ENCODE measurements at places on chromosomes 2 and 18.

DNA sequence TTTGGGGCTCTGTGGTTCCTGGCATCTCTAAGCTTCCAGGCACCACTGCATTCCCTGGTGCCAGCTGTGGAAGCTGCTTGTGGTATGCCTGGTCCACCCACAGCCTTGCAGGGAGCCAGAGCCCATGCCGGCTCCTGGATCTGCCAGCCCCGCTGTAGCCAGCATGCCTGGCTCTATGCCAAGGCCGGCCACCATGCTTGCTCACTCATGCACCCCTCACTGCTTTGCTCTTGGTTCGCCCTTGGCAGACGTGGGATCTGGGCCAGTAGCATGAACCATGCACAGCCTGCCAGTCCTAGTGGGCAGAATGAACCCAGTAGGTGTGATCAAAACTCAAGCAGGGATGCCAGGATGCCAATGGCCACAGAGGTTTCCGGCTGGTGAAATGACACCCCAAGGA lies 634.2 kb upstream of the TMEFF2 start:
- DNase-seq = no peak

- DNase-seq = no peak
Observed at GRCh38 chr2:46344706-46345105, 47.5 kb downstream of the EPAS1 start.

- no peak for DNase-seq
Observed at GRCh38 chr18:36185901-36186460, 1.3 kb upstream of the MOCOS start.

- DNase-seq = no peak
Observed at GRCh38 chr18:26628017-26628416, 79.7 kb upstream of the KCTD1 start.

- DNase-seq = no peak
Observed at GRCh38 chr2:217120429-217120828, 260.6 kb upstream of the TNP1 start.

DNA sequence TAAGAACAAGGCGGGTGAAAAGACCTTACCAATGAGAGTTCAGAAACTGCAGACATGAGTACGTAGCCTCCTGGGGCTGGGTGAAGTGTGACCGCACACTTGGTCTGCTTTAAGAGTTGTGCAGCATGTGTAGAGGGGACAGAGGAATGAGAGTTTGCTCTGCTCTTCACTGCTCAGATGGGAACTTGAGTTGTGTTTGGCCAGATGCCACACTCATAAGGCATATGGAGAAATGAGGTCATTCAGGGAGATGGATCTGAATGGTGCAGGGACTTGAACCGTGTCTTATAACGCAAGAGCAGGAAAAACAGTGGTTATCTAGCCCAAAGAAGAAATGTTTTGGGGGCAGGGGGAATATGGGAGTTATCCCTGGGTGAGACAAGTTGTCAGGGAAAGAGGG lies 273.8 kb upstream of the LYPD1 start:
- DNase-seq = no peak

GRCh38 chr2:160043265-160043664 lies 19.1 kb downstream of the PLA2R1 start:
- DNase-seq = no peak

DNA sequence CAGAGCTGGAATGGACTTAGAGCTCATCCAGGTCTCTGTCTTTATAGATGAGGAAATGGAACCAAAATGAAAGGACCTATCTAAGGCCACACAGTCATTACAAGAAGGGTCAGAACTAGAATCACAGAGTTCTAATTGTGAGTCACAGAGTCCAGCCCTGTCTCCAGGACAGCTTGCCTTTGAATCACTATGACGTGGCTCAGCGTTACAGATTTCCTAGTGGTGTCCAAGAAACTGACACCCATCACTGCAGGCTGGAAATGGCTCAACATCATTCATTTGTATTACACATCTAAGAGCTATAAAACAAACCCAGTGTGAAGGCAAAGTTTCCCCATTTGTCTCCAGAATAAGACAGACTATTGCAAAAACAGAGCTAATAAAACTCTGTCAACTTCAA lies 164.3 kb upstream of the SIX2 start:
- no peak for DNase-seq

DNA sequence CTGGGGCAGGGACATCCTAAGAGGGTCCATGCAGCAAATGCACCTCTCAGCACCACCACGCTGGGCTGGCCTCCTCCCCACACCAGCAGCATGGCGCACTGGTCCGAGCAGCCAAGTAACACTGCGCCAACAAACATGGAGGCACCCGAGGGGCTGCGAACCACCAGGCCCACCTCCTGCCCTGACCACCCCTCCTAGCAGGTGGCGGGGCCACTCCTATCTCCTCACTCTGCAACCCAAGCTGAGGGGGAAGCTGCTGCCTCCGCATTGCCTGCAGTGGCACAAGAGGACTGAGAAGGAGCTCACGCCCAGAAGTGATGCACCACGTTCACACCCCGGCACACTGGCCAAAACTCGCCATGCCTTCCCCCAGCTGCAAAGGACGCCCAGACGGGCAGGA lies 94.4 kb downstream of the EIPR1 start:
- no peak for DNase-seq

DNA sequence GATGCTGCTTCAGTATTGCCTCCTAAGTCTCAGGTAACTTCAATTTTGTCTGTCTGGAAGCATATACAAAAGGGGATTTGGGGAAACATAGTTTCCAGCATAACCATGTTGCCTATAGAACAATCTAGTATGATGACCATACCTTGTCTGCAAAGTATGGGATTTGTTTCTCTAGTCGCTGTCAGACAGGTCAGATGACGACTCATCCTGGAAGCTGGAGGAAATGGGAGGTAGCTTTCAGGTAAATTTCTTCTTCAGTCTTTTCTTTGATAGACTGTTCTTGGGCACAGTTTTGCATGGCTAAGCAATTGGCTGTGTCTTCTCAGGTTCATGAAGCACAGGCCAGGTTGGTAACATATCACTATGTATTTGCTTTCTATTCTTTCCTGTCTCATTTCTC lies 2.8 kb upstream of the OSBPL6 start:
- DNase-seq = no peak

DNA sequence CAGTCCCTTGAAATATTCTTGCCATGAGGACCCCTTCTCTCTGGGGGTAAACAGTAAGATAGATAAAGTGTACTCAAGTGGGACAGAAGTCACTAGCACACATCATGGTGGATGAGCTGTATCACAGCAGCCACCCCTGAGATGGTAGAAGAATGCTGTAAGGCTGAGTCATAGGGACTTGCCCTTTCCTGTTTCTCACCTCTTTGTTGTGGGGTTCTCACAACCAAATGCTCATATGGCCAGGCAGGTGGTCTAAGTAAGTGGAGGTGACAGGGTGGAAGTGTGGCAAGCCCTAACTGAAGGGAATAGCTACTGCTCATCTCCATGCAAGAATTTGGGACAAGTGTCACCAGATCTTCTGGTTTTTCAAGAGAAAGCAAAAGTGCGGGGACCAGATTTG lies 202.7 kb upstream of the SLC14A2 start:
- no peak for DNase-seq

DNA sequence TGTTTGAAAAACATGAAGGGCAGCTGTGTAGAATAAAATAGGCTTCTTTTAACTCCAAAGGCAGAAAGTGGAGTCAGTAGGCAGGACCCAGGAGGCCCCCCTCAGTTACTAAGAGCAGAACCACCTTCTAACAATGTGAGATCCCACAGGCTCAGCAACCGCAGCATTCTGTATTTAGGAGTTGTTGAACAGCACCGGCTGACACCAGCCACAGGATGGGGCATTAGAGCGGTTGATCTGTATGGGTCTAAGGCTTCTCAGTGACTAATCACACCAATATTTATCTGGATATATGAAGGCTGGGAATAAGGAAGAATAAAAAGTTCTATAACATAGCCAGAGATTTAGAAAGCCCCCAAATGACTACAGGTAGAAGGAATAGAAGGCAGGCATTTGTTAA lies 51.7 kb downstream of the MYO5B start:
- DNase-seq = no peak

DNA sequence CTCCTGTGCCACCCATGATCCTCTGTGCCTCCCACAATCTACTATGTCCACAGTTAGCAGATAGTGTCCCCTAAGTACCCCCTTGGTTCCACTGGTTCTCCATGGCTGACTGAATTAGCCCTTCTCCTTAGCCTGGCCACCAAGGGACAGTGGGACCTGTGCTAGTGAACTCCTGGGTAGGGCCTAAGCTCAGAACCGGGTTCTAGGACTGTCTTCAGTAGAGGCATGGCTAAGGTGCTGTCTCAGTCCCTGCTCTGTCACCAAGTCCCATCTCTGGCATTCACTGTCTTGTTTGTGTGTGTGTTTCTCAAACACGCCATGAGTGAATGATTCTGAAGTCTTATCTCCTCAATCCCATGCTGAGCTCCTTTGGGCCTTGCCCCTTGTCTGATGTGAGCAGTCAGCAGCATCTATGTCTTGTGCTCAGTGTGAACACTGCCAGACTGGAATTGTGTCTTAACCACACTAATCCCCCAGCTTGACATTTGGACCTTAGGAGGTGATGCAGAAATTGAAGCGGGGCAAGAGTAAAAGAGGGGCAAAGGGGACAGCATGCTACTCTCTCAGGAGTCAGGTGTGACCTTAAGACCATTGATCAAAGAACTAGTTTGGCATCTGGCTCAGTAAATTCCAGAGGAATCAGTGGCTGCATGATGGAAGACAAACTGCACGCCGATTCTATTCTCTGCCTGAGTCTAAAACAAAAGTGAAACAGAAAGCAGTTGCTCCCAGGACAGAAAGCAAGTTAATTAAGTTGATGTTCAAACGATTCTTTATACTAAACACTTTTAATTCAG lies 190.5 kb downstream of the ALPK2 start:
- DNase-seq = no peak

- no peak for DNase-seq
Observed at GRCh38 chr2:241507430-241508239, 749 bp downstream of the STK25 start.

DNA sequence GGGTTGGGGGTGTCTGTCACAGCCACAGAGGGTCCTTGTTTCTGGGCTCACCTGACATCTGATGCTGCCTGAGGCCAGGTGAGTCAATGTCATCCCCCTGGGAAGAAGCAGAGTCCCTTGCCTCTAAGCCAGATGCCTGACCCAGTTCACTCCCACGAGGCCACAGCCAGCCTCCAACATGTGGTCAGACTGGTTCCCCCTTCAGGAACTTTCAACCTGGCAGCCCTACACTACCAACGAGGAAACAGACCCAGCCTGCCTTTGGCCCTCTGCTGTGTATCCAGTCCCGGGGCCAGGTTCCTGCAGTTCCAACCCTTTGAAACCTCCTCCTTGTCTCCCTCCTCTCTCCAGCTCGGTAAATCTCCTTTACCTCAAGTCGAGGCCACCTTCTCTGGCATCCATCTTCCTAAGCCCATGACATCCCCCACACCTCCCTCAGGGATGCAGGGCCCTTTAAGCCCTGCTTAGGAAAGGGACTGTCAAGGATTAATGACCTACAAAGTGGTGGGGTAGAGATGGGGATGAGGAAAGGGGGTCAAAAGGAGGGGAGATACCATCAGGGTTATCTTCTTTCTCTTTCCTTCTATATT lies 49.2 kb upstream of the SMAD2 start:
- DNase-seq = no peak

GRCh38 chr2:207558079-207558491 lies 28.3 kb downstream of the CREB1 start:
- no peak for DNase-seq

DNA sequence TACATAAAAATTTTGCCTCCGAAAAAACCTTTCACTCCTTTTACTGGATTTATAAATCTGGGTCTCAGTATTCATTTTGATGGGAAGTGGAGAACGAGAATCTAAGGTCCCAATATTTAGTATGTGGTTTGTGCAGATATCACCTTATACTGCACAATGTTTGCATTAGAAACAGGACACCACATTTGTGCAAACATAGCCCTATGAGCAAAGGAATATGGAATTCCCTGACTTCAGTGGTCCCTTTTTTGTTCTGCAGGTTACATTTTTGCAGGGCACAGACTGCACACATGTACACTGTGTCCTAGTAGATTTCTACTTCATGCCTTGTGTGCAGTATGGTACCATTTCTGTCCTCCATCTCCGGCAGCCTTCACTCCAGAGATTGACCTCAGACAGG lies 130.0 kb downstream of the CDH19 start:
- no peak for DNase-seq

GRCh38 chr18:36974686-36975085 lies 145.8 kb downstream of the KIAA1328 start:
- no peak for DNase-seq

DNA sequence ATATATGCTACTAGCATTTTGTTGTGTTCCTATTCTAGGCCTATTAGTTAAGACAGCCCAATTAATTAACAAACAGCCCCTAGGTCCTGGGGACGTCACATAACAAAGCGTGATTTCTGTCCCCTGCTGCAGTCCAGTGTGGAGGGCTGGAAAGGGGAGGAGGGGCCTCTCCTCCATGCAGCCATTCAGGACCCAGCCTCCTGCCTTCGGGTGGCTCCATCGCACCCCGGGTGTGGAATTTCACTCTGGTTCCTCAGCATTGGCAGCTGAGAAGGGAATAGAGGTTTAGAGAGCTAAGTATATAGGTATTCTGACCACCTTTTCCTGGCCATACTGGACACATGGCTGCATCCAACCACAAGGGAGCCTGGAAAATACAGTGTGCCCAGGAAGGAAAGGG lies 42.4 kb downstream of the MC2R start:
- no peak for DNase-seq

- no peak for DNase-seq
Observed at GRCh38 chr2:186590759-186591505, 1.1 kb downstream of the ITGAV start.

DNA sequence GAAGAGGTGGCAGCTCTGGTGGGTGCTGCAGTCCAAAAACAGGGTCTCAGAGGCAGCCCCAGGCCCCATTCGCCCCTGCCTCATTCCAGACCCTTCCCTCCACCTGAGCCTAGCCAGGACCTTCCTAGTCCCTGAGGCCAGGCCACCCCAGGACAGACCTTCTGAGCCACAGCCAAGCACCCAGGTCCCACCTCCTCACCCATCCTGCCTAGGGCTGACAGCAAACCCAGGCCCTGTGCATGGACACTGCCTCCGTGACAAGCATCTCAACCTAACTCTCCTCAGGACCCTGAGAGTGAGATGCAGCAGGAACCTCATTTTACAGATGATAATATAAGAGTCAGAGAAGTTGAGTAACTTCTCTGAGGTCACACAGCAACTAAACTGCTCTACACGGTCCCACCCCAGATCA lies 15.5 kb downstream of the ADRA2B start:
- no peak for DNase-seq

DNA sequence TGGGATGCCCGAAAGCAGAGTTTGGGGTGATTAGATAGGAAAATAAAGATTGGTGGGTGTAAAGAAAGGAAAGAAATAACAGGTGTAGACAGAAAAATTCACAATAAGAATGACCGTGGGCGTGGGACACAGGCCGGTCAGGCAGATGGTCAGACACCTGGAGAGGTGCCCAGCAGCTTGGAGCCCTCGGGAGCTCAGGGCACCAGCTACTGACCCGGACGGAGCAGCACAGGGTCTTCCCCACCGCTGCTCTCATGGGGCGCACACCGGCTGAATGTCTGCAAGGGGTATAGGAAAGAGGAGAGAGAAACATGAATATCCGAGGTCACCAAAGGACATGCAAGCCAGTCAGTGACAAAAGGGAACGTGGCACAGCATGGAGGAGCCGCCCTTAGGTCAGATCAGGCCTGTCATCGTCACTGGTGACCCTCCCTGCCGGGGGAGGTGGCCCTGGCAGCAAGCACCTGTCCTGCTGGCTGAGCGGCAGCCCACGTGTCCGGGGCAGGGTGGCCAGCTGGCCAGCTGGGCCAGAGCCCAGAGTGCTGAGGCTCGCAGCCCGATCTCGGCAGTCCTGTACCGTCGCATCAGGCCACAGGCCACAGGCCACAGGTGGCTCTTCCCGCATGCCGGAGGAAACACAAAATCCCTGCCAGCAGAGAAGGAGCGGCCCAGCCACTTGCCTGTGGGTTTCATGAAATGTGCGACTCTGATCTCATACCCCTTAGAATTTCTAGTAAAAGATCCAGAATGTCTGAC lies 112.0 kb upstream of the NDUFV2 start:
- no peak for DNase-seq
